ENCODE measurements at places on chromosomes 1 and 21. TPM values are rescaled to one million over a fixed set of nuclear protein-coding genes. Genes with fewer than 3 reads are reported as not detected.

The CR2 gene
- total RNA-seq: not detected

The TTC3 gene
- 295 TPM for total RNA-seq

The NTMT2 gene
- not detected for total RNA-seq

The CAMK2N1 gene
- 3.8 TPM for total RNA-seq

The UQCRHL gene
- total RNA-seq: 18.3 TPM

The IFI44L gene
- total RNA-seq: 6.5 TPM

The UBE2U gene
- not detected for total RNA-seq

The PRAMEF7 gene
- total RNA-seq: not detected

The INKA2 gene
- total RNA-seq: 1.1 TPM

The LCE1A gene
- total RNA-seq: not detected

The MAEL gene
- not detected for total RNA-seq

The NMNAT2 gene
- total RNA-seq: 2.2 TPM

The OPTC gene
- total RNA-seq: not detected

The KRTAP20-4 gene
- not detected for total RNA-seq

The FAM89A gene
- total RNA-seq: 7.7 TPM

All from smooth muscle cell of the coronary artery (primary cell).